ENCODE measurements at places on chromosomes 1 and 21.

GRCh38 chr1:109846162-109846561, 64.5 kb upstream of the CSF1 start:
- no peak for DNase-seq

DNA sequence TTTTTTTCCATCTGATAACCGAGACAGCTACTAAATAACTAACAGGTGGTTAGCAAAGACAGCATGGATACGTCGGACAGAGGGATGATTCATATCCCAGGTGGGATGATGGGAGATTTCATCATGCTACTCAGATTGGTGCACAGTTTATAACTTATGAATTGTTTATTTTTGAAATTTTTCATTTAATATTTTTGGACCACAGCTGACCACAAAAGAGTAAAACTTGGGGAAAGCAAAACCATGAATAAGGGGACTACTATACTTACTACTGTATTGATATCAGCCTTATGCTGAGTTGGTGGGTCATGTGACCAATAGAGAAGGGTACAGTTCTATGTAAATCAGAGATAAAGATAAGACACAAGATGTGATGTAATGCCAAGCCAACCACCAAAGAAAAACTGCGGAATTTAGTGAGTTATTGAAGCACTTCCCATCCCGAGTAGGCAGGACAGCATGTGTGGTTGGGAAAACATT, 248.1 kb upstream of the C1orf105 start:
- no peak for DNase-seq

DNA sequence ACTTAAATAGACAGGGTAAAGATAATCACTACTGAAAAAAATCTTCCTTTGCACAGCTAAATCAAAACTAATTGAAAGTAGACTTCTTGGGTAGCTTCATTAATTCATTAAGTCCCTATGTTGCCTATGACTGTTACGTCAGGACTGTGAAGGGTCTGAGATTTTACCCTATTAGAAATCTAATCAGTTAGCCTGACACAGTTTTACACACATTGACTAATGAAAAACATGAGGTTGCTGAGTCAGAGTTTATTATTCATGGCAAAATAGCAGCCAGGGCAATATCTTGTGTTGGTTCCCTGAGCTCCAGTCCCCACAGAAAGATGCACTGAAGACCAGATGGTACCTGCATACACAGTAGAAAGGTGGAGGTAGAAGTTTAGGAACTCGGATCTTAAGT, 262.5 kb upstream of the ZP4 start:
- no peak for DNase-seq

DNA sequence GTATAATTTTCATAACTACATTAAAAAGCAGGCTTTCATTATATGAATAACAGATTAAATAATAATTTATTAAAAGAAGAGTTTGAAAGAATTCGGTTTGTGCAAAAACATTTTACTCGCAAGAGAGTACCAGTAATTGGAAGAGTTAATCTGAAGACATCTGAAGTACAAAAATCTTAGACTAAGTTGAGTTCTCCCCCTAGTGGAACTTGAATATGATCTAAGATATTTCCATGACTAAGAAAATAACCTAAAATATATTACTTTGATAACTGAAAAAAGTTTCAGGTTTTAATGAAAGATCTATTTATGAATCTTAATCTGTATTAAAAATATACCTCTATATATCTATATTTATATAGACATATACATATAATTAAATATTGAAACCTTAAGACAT, 112.5 kb upstream of the GFI1 start:
- no peak for DNase-seq

DNA sequence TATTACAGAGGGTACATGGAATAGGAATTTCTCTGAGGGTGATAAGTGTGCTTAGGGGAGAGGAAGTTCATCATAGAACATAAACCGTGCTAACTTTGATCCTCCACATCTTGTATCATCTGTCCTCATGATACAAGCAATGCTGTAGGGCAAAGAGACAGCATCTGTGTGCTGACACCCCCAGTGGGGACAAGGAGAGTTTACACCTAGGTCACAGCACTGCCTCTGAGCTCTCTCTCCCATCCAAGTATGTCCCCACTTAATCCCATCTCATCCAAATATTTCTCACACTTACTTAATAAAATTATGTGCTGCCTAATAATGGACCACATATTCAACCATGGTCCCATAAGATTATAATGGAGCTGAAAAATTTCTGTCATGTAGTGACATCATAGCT, 4.3 kb upstream of the TEDDM1 start:
- no peak for DNase-seq

- peak; percentile 51 for DNase-seq
Measured at GRCh38 chr1:194568610-194569009, 1382.2 kb upstream of the B3GALT2 start.

- DNase-seq, result no peak
Measured at GRCh38 chr1:31013187-31013864, 52.2 kb downstream of the PUM1 start.

DNA sequence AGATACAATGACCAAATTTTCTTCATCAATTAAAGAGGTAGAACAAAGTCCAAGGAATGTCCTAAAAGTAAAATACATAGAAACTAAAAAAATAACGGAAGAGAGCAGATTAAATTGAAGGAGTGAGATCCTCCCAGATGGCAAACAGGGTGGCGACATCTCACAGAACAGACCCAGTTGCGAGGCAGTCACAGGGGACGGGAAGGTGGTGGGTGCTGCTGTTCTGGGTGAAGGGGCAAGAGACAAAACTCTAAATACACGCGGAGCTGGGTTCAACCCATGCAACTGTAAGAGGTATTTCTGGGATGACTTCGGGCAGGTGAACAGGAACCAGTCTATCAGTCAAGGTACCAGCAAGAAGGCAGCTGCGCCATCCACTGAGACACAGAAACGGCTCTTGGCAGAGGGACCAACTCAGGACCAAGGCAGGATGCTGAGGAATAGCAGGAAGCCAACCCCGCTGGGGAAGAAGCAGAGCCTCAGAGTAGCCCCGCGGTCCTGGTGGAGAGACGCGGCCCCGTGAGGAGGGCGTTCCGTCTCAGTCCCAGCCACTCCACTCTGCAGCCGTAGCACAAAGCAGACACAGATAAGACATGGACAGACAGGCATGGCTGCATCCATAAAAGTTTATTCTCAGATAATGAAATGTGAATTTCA, 32.2 kb downstream of the WDR4 start:
- DNase-seq, result peak; percentile 37

All from endodermal cell (in vitro differentiated cells).